ENCODE measurements at places on chromosomes 5 and 9.

DNA sequence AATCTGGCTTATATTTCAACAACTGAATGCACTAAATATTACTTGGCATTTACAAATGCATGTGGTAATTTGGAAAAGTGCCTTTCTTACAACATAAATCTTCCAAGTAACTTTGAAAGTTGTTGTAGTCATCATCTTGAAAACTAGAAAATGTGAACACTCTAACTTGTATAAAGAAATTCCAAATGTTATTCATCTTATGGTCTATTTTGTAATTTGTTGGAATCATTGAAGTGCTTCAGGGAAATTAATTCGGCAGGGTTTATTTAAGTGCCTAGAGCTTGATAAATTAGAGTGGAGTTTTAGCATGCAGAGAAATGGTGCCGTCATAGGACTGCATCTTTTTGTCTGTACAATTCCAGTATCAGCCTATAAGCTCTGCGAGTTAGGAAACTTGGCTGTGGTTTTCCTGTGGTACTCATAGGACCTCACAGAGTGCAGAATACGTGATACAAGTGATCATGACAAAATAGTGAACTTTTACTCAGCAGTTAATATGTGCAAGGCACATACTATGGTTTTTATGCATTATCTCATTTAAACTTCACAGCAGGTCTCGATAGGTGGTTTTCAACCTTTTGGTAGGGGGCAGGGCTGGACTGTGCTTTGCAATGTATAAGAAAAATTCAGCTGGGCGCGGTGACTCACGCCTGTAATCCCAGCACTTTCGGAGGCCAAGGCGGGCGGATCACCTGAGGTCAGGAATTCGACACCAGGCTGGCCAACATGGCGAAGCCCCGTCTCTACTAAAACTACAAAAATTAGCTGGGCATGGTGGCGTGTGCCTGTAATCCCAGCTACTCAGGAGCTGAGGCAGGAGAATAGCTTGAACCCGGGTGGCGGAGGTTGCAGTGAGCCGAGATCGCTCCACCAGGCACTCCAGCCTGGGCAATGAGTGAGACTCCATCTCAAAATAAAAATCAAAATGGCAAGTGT is 79.6 kb downstream of the RAI14 start:
- no peak for DNase-seq

- DNase-seq: no peak
Measured at GRCh38 chr5:103293719-103294118, 35.2 kb downstream of the MACIR start.

DNA sequence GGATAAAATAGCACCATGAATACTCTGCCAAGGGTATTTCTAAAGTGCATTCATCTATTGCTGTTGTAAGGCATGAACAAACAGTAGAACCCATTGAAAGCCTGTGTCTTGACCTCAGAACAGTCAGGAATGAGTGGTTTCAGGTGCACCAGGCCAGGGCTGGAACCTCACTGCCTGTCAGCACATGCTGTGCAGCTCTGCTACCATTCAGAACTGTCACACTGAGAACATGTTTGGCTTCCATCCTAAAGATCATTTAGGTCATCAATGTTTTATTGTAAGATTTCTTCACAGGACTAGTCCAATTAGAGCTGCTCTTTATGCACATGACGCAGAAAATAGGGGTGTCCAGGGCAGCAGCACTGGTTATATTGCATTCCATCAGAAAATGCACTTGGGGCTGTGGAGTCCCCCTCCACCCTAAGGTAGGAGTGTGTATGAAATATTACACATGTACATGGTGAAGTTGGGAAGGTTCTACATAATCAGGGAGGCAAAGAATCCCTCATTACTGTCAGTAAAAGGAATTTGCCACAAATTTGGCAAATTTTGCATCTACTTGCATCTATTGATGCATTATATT is 408.0 kb downstream of the CTNND2 start:
- DNase-seq: no peak

GRCh38 chr5:346229-346935 is 24.9 kb downstream of the AHRR start:
- DNase-seq: no peak

DNA sequence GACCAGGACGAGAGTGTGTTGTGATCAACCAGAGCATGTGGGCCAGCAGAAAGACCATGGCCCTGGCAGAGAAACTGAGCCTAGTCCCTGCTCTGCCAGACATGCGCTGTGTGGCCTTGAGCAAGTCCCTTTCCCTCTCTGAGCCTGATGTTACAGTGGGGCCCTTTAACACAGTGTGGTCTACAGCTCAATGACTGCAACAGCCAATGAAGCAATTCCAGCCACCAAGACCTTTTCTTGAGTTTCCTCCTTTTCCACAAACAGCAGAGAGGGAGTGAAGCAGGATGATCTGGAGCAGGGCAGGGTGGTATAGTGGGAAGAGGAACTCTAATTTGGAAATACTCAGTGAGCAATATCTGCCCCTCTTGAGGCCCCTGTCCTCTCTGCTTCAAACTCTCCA is 25.8 kb upstream of the ARSI start:
- no peak for DNase-seq

- no peak for DNase-seq
Measured at GRCh38 chr9:6894135-6894534, 136.4 kb downstream of the KDM4C start.

DNA sequence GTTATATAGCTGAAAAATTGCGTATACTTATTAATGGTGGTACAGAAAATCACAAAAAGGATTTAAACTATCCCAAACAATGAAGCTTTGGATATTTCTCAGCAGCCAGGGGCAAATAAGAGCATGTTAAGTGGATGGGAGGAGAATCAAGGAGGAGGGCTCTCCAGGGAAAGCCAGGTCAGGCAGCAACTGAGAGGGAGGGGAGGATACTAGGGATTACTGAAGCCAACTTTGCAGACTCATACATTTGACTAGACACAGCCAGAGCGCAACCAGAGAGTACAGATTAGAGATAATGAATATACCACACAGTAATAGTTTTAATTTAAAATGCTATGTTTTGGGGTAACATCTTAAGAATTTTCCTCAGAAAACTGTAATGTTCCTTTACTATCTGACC is 360.2 kb downstream of the HCN1 start:
- DNase-seq: no peak

GRCh38 chr5:9054322-9054721 is 491.6 kb downstream of the SEMA5A start:
- DNase-seq: no peak

DNA sequence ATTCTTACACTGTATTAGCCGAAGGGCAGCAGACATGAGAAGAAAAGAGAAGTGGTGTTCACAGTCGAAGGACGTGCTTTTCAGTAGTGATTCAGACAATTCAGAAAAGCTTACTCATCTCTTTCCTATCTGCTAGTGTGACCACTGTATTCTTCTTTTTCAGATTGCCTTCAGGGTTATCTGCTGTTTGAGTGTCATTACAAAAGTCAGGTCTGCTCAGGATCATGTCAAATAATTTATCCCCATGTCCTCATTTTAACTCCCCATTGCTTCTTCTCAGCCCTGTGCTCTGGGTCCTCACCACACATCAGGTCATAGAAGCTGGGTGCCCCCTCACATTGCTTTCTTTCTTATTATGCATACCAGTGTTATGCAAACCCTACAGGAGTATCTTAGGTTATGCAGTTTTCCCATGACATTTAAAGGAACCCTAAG is 394.0 kb downstream of the CETN3 start:
- no peak for DNase-seq

DNA sequence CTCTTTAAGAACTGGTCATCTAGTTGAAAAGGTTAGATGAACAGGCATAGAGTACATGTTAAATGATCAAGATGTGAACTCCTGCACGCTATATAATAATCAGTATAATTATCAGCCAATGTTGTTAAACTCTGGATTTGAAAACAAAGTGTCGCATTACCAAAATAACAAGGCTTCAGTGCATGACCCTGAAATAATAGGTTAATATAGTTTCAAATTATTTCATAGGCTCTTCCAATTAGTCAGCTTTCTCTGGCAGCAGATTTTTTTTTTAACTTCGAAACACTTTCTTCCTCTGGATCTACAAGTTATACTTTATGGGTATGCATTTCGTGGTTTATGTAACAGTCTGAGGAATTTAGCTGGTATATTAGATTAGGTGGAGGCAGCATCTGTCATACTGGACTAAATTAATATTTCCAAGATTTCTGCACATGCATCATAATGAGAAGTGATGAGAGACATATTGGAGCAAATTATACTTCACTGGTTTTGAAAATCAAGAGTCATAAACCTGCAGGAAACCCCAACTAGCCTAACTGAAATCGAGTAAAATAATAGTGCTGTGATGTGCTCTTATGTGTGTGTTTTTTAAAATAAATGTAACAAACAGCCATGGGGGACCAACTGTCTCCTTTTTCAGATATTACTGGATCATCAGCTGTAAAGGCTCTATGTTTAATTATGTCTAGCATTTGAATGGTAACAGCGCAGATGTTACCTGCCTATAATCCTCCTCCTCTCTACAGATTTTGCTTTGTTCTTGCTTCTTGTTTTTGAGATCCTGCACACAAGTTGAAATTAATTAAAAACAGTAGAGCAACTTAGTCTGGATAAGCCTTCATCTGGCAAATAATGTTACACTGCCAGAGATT is 85.9 kb upstream of the CKMT2 start:
- no peak for DNase-seq

DNA sequence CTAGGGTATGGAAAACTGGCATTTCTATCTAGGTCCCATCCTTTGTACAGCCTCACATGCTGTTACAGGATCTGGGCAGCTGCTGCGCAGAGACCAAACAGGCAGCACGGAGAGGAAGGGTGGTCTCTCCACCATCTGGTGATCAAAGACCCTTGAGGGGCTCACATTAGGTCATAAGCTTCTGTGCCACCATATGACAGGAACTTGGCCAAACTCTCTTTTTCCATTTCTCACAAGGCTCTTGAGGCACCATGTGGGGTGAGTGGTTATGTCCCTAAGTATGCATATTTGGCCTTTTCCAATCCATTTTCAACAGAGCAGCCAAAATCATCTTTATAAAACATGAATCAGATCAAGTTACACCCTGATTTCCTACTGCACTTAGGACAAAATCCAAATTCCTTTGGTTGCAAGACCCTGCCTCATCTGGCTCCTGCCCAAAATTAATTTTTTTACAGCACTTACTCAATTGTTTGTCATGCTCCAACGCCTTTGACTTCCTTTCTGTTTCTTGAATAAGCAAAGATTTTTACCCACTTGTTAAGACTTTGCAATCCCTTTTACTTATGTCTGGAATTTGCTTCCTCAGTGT is 730.0 kb downstream of the MAT2B start:
- DNase-seq: no peak

DNA sequence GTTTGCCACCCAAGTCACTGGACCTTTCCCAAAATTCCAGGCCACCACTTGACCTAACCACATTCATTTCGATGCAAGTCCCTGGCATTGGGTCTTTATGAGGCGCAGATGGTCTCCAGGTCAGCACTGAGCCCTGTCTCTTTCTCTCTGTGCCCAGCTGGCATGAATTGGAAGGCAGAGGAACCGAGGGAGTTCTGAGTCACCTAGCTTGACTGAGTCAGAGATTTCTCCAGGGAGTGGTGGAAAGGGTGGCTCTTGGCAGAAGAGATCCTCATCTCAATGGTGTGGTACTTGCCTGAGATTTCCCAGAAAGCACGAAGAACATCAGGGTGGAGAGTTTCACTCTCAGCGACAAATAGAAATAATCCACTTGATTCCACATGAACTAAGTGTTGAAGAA is 43.8 kb downstream of the WDR36 start:
- no peak for DNase-seq

DNA sequence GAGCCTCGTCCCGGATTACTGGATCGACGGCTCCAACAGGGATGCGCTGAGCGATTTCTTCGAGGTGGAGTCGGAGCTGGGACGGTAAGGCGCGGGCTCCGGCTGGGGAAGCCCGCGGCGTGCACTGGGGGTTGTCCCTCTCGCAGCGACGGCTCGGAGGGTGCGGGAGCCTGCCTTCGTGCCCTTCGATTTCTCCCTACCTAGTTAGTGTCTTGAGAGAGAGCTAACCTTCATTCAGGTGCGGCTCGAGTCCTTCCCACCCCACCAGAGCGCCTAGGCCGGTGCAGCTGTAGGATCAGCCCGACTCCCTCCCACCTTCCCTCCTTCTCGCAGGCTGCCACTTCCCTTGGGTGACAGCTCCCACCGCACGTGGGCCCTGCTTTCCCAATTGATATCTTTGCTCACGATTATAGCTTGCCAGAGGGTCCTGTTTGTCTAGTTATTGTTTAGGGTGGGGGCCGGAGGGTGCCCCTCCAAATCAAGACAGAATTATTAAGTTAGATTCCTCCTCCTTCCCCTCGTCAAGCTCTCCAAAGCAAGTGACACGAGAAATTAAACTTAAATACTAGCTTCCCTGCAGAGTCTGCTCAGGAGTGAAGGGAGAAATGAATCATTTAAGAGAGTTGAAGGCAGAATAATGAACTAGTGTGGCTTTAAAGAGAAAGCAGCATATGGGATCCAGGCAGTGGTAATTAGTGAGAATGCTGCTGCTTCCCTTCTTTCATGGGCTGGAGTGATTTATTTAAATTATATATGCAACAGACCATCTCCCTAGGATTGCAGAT is 569 bp downstream of the CAMK4 start:
- DNase-seq: no peak

All from substantia nigra (tissue), 51 donors.